ENCODE measurements at places on chromosomes 4 and X.

GRCh38 chr4:134883831-134884449 lies 682.4 kb upstream of the PABPC4L start:
- no peak for DNase-seq

DNA sequence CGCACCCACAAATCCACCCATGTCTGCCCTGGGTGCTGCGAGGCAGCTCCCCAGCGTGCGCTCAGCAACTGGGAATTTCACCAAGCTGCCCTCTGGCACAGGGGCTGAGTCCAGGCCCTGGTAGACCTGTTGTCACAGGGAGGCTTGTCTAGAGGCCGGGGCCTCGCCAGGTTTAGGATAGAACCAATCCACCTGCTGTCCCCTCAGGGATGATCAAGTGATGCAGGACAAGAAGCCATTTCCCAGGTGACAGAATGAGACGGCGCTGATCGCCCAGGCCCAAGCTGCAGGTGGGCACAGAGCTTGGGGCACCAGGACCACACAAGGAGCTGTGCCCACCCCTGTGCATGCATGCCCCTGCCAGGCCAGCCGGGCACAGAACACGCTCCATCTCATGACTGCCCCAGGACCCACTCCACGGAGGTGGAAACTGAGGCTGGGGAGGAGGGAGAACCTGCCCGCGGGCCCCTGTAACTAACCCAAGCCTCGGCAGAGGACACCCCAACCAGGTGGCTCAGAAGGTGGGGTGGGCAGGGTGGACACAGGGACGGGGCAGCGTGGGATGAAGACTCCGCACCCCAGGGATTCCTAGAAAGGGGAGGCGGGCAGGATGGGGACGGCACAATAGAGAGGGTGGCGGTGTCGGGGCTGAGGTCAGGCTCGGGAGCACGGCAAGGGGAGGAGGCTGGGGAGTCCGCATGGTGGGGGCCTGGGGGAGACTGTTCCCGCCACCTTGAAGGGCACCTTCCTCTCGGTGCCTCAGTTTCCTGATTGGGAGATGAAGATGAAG lies 78.0 kb downstream of the ZFYVE28 start:
- no peak for DNase-seq

GRCh38 chr4:60721685-60722084 lies 478.4 kb upstream of the ADGRL3 start:
- DNase-seq, result no peak

GRCh38 chr4:78621395-78621794 lies 69.8 kb downstream of the ANXA3 start:
- no peak for DNase-seq

GRCh38 chr4:95510145-95510544 lies 38.6 kb downstream of the UNC5C start:
- no peak for DNase-seq
